ENCODE measurements at places on chromosomes 2 and 18. TPM values are rescaled to one million over a fixed set of nuclear protein-coding genes. Genes with fewer than 3 reads are reported as not detected.

OTOS gene
- total RNA-seq, result not detected

GRCh38 chr2:173117678-173118077, 42.0 kb downstream of the MAP3K20 start:
- DNase-seq, result no peak

DNA sequence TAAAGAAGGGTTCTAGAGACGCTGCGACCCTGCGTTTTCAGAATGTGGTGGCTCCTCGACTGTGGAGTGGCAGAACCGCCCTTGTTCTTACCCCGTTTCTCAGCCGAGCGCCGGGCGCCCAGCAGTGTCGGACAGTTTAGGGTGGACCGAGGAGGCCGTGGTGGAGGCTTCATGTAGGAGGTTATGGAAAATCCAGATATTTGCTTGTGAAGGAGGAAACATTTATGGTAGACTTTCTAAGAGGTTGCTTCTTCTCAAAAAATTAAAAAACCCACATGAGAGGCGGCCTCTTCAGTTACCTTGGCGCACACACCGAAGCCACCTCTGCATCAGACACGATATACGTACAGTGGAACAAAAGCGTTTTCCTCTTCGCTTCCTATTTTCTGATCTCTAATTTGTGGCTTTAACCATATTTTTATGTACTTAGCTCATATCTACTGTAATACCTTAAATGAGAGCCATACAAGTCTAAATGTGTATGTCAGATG, 120.8 kb downstream of the NFATC1 start:
- DNase-seq, result peak; percentile 75

- DNase-seq, result peak; percentile 45
Measured at GRCh38 chr2:120653046-120653445, 82.6 kb upstream of the GLI2 start.

GKN1 gene
- total RNA-seq, result 0.29 TPM

GRCh38 chr18:3610813-3611212, 160.8 kb downstream of the TGIF1 start:
- DNase-seq, result no peak

- DNase-seq, result no peak
Measured at GRCh38 chr18:27428716-27429475, 243.8 kb upstream of the CHST9 start.

GRCh38 chr2:157572725-157573124, 55.9 kb downstream of the ACVR1C start:
- no peak for DNase-seq

DNA sequence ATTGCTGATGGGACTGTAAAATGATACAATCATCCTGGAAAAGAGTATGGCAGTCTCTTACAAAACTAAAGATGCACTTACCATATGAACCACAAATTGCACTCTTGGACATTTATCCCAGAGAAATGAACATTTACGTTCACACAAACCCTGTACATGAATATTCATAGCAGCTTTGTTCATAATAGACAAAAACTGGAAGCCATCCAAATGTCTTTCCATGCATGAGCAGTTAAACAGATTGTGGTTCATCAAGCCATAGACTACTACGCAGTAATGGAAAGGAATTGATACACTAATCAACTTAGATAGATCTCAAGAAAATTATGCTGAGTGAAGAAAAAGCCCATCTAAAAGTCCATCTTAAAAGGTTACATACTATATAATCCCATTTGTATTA, 156.1 kb upstream of the SLC39A10 start:
- DNase-seq, result no peak

DNA sequence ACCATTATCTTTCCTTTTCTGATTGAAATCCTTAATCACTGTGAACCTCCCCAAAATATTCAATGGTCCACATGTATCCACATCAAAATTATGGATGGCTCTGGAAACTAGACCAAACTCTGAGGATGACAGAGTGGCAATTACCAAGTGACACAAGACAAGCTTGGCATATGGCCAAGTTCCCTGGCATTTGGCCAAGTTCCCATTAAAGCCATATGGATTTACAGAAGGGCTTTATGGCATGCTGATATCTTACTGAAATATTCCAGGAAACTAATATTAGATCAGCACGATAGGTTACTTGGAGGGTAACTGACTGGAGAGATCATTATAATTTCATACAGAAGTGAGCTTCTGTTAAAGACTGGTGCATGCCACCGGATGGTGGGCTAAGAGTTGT, 21.9 kb upstream of the CERS6 start:
- no peak for DNase-seq

DNA sequence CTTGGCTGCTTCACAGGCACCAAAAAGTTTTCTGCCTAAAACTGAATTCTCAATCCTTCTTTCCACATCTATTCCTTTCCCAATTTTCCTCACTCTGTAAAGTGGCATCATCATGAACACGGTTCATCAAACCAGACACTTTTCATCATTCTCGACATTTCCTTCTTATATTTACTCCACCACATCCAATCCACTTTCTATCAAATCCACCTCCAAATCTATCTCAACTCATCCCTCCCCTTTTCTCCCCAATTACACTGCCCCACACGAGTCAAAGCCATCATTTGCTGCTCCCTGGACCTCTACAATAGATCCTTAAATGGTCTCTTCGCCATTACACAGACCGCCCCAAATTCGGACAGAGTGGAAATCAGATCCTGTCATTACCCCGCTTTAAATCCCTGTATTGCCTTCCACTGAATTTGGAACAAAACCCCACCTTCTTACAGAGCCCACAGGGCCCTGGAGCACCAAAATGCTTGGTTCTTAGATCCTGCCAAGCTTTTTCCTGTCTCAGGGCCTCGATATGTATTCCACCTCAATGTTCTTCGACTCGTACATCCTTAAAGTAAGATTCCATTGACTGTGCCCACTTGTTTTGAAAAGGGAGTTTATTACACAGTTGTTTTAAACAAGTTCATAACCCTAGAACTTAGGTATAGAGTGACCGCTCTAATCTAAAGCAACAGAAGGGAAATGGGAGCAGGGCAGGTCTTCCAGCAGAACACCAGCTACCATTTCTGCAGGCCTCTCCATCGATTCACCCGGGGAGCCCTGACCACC, 856 bp downstream of the ACAA2 start:
- DNase-seq, result peak; percentile 80

DNA sequence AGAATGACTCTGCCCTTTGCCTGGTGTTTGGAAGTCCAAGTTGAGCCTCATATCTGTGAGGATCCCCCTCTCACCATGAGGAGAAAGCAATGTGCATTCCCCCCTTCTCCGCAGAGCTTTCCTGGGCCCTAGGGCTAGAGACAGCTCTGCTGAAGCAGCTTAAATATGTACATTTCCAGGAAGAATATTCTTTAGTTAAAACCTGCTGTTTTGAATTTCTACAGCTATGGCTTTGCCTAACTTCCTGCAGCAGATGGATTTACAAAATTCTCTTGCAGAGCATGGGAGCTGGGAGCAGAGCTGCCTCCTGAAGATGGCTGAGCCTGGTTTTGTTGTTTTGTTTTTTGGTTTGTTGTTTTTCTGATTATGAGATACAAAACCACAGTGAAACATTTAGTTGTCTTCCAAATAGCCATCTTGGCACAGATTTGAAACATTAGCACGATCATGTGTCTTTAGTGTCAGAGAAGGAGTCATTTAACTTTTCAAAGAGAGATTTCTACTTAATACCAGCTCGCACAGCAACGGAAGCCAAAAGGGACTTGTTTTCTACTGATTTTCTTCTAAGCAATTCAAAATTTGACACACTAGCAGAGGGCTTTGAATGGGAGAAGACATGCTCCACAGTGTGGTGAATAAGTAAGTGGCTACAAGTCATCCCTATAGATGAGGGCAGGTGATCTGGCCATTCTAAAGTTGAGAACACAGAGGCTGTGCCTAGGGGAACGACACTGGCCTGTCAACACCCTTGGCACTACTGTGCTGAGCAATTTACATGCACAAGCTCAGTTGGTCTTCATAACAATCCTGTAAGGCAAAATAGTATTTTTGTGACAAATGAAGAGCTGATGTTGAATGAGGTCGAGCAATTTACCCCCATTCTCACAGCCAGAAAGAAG, 222.6 kb downstream of the MREG start:
- no peak for DNase-seq

- no peak for DNase-seq
Measured at GRCh38 chr18:11310476-11311086, 161.2 kb upstream of the PIEZO2 start.

MC2R gene
- not detected for total RNA-seq

DNA sequence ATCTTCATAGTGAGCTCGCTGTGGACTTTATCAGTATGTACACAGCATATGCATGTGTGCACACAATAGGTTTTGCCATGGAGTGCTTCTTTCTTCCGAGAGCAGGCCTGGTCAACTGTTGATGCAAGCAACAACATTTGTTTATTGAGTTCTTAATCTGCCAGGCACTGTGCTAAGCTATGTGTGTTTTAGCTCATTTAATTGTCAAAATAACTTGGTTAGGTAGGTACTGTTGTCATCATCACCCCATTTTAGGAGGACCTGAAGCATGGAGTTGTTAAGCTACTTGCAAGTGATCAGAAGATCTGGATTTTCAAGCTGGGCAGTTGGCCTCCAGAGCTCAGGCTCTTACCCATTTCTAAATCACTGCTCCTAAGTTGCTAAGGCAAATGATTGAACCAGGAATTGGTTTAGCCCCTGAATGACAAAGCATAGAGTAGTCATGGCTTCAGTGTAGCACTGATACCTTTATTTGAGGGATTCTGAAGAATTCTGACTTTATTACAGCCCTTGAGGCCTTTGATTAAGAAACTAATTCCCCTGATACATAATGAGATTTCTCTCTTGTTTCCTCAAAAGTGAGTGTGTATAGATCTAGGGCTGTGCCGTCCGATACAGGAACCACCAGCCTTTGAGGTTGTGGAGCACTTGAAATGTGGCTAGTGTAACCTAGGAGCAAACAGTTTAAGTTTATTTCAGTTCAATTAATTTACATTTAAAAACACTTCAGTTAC, 132.9 kb downstream of the FMNL2 start:
- DNase-seq, result no peak

DNA sequence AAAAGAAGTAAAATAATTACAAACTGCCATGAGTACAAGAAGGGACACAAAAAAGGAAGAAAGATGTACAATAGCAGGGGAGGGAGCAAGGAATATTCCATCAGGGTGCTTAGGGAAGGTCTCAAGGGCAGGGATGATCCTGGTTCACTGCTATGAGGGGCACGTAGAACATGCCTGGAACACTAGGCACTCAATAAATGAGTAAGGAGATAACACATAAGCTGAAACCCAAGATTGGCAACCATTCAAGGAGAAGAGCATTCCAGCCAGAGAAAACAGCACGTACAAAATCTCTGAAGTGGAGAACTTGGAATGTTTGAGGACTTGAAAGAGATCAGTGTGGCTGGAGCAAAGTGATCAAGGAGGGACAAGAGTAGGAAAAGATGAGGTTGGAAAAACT, 103.2 kb downstream of the FAM161A start:
- no peak for DNase-seq

SCN2A gene
- total RNA-seq, result 5.0 TPM

ICOS gene
- total RNA-seq, result not detected

- peak; percentile 64 for DNase-seq
Measured at GRCh38 chr2:176653479-176654443, 384.5 kb downstream of the MTX2 start.

CLEC4F gene
- not detected for total RNA-seq

STARD6 gene
- total RNA-seq, result not detected

GRCh38 chr2:96916646-96917543, 47.0 kb upstream of the SEMA4C start:
- peak; percentile 49 for DNase-seq

CENPA gene
- total RNA-seq, result 2.9 TPM

DNA sequence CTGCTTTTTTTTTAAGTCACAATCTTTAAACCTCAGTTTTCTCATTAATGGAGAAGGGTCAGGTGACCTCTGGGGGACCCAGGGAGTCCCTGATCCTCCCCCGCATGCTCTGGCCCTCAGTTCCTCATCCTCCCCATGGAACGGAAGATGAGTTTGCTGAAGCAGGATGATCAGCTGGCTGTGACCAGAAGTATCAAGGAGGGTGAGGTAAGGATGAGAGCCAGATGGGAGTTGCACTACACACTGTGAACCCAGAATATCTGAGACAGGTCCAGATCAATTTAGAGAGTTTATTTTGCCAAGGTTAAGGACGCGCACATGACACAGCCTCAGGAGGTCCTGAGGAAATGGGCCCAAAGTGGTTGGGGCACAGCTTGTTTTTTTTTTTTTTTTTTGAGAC, 3.8 kb downstream of the CATIP start:
- peak; percentile 32 for DNase-seq

DNA sequence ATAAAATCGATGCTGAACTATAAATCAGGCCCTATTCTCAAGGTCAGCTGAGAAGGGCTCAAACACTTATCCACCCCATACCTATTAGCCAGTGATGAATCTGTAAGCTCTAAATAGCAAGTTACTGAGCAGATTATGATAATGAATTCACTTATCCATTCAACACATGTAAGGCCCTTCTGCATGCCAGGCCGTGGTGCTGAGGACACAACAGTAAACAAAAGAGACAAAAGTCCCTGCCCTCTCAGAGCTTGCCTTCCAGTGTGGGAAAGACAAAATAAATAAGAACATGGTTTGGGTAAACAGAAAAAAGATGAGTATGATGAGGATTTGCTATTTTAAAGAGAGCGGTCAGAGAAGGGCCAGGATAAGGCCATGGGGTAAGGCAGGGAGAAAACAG, 11.7 kb downstream of the TTC32 start:
- no peak for DNase-seq

DNA sequence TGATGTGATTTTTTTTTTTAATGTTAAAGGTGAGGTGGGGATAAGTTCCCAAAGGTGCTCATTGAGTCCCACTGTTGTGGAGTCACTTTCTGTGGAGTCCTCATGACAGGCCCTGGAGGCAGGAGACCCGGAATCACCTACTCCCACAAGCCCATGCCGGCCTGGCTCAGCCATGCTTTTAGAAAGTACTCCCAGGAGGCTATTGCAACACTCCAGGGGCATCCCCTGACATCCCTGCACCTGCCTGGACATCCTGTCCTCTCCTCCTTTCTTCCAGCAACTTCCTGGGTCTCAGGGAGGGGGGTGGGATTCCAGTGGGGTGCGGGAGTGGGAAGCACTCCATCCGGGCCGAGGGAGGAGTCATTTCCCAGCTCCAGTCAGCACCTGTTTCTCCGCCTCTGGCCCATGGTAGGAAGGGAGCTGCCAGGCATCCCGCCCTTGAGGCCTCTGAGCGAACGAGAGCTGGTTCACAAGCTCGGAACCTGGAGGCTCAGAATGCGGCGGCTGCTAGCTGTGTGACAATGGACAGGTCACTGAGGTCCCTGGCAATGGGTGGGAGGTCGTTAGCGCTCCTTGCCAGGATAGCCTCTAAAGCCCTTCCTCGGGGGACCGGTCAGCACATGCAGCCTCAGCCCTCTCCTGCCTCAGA, 163.9 kb upstream of the ID2 start:
- DNase-seq, result no peak

C1D gene
- total RNA-seq, result 24.8 TPM

DNA sequence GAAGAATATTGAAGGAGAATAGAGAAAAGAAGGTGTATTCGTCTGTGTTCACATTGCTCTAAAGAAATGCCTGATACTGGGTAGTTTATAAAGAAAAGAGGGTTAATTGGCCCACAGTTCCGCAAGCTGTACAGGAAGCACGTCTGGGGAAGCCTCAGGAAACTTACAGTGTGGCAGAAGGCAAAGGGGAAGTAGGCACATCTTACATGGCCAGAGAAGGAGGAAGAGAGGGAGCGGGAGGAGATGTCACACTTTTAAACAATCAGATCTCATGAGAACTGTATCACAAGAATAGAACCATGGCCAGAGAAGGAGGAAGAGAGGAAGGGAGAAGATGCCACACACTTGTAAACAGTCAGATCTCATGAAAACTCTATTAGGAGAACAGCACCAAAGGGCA, 159.6 kb upstream of the TPO start:
- no peak for DNase-seq
